ENCODE measurements at places on chromosomes 7 and 10.

- no peak for DNase-seq
Measured at GRCh38 chr7:6172224-6172909, 100.1 kb downstream of the CYTH3 start.

DNA sequence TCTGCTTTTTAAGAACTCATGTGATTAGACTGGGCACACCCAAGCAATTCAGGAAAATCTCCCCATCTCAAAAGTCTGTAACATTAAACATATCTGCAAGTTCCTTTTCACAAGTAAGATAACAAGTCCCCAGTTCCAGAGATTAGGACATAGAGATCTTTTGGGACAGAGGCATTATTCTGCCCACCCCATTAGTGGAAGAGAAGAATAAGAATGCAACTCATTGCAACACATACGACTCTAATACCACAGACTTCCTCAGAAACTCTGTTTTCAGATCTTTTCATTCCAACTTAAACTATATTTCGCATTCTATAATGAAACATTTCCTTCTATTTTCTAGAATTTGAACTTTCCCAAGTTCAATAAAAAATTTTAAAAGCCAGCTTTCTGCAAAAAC, 137.7 kb downstream of the SEMA3C start:
- no peak for DNase-seq

- no peak for DNase-seq
Measured at GRCh38 chr7:43636093-43636492, 53.2 kb downstream of the STK17A start.

DNA sequence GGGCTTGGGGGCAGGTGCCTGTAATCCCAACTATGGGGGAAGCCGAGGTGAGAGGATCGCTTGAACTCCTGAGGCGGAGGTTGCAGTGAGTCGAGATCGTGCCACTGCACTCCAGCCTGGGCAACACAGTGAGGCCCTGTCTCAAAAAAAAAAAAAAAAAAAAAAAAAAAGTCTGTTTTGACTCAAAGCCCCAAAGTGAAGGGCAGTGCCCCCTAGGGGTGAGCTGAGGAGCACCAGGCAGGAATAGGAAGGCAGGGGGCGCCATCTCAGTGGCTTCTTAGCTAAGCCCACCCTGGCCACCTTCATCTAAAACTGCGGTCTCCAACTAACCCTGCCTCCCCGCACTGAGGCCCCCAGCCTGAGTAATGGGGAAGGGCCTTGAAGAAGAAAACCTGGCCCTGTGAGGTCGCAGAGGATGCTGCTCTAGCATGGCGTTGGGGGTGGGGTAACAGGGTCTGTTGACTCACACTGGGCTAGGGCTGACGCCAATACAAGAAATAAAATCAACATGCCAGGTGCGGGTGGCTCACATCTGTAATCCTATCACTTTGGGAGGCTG, 9.8 kb downstream of the PODXL start:
- DNase-seq = peak; percentile 70

GRCh38 chr7:90111-91063, 102.0 kb upstream of the FAM20C start:
- DNase-seq = no peak

- no peak for DNase-seq
Measured at GRCh38 chr7:153835712-153836265, 216.4 kb upstream of the DPP6 start.

DNA sequence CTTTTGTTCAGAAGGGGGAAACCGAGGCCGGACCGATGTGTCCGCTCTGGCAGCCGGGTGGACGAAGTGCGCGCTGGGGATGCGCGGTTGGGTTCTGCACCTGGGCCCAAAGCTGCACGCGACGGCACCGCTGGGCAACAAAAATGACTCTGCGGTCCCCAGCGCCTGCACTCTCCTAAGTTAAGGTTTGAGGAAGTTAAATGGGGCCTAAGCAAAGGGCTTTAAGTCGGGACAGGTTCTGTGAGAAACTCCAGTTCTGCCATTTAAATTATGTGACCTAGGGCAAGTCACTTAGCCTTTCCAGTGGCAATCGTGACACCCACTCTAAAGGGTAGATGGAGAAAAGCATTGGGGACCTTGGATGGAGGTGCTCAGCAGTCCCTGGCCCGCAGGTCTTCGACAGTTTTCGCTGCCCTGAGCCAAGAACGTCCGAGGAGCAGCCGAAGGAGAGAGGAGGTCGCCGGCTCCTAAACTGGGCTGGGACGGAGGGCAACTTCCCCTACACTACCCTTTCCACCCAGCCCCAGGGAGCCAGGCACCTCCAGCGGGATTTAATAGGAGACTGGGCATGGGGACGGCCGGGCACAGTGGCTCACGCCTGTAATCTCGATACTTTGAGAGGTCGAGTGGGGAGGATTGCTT, 534 bp upstream of the ACBD5 start:
- DNase-seq = peak; percentile 38

- no peak for DNase-seq
Measured at GRCh38 chr10:77989081-77989724, 40.1 kb downstream of the POLR3A start.

- no peak for DNase-seq
Measured at GRCh38 chr7:155878250-155878649, 66.0 kb upstream of the SHH start.
